ENCODE measurements at places on chromosomes 16 and 17.
A peak's percentile ranks its signal among the peaks of the same experiment; 100 is the strongest.

GRCh38 chr17:58756246-58757161 lies 850 bp downstream of the PPM1E start:
- DNase-seq: peak; percentile 5

DNA sequence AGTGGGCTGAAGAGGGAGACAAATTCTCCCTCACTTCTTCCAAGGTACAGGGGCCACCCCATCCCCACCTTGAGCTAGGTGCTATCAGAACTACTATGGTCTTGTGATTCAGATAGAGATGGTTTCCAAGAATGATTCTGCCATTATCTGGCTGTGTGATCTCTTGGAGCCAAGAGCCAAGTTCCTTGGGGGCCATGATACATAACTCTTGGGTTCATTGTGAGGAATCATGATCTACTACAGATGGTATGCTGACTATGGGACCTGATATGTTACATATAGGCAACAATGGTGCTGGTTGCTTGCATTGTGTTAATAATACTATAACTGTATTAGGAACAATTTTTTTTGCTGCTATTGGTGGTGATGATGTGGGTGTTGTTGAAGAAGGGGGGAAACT lies 45.7 kb downstream of the DYNLRB2 start:
- no peak for DNase-seq

- DNase-seq: peak; percentile 72
These were observed 2.5 kb downstream of the CORO1A start for GRCh38 chr16:30185683-30186421.

DNA sequence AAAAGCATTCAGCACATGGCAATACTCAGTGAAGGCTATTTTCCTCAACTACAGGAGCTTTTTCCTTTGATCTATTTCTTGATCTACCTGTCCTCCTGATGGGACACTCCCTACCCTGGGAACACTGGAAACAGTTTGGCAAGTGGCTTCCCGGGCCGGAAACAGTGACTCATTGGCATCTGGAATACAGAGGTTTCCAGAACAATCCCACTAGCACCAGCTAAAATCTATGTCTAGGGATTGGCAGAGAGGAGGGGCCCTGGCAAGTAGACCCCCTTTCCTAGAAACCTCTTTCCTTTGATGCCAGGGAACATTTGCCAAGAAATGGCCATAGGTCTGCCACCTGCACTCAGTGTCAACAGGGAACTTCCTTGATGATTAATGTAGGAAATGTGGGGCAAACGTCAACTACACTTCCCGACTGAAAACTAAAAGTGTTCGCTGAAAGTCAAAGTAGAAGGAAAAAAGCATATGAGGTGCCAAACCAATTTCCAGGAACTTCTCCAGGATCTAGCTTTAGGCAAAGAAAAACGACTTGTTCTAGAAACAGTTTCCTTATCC lies 30.4 kb upstream of the FBXW10B start:
- no peak for DNase-seq

DNA sequence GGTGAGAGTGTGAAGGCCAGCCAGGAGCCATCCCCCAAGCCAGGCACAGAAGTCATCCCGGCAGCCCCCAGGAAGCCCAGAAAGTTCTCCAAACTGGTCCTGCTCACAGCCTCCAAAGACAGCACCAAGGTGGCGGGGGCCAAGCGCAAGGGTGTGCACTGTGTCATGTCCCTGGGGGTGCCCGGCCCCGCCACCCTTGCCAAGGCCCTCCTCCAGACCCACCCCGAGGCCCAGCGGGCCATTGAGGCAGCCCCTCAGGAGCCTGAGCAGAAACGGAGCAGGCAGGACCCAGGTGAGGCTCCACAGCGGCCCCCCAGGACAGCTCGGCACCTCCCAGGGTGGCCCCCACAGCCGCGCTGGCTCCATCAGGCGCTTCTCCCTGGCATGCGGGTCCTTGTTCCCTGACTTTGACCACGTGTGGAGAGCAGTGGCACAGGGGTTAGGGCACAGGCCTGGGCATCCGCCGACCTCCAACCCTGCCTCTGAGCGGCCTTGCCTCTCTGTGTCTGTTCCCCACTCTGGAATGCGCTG lies 13.5 kb downstream of the FLYWCH2 start:
- no peak for DNase-seq

Data from activated T-cell treated with anti-CD3 and anti-CD28 coated beads, Interleukin-2, amount 50 U/mL, for 4 hours (primary cell).